ENCODE measurements at places on chromosomes 6 and 20.

- peak; percentile 90 for DNase-seq
Measured at GRCh38 chr6:131199568-131200272, 64.5 kb downstream of the AKAP7 start.

- no peak for DNase-seq
Measured at GRCh38 chr6:3575166-3575565, 118.3 kb upstream of the SLC22A23 start.

GRCh38 chr6:109291902-109292301 lies 90.4 kb downstream of the CD164 start:
- DNase-seq, result no peak

DNA sequence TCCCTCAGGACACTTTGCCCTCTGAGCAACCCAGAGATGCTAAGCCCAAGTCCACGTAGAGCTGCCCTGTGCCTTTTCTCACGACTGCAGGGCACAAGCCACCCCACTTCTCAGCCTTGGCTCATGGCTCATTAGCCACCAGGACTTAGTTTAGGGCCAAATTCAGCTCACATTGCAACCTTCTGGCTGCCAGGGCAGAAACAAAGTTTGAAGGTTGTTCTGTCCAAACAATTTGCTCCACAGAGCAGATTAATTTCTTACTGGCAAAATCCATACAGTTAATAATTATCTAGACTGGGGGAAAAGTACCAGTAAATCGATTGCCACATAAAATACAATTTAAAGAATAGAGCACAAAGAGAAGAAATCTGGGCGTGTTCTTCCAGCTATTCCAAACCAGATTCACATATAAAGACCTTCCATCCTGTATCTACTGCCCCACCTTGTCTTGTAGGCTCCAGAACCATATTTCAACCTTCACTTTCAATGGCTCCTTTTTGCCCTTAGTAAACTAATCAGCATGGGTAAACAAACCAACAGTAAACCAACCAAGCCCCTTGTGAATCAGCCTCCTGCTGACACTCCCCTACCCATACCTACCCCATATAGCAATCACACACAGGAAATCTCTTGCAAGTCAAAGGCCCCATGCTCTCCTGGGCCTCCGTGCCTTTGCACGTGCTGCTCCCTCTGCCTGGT lies 101.9 kb downstream of the QRSL1 start:
- DNase-seq, result no peak

GRCh38 chr6:127641905-127642304 lies 64.9 kb downstream of the C6orf58 start:
- peak; percentile 28 for DNase-seq

- DNase-seq, result peak; percentile 76
Measured at GRCh38 chr6:168133168-168133561, 54.2 kb upstream of the FRMD1 start.

GRCh38 chr6:5388326-5388725 lies 127.0 kb downstream of the FARS2 start:
- DNase-seq, result no peak

DNA sequence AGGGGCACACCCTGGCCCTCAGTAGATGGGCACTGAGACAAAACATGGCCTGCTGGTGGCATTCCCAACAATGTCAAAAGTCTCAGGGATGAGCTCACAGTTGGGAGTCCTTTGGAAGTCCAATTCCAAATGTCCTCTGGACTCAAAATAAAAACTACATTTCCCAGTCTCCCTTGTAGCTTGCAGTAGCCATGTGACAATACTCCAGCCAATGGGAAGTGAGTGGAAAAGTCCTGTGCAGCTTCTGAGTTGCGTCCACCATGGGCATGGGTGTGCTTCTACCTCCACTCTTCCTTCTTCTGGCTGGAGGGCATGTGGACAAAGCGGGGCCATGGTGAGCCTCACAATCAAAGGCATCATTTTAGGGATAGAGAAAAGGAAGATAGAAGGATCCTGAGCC lies 5.8 kb upstream of the ADAM33 start:
- DNase-seq, result no peak

- peak; percentile 32 for DNase-seq
Measured at GRCh38 chr6:137013738-137014602, 30.8 kb downstream of the IL20RA start.

- peak; percentile 39 for DNase-seq
Measured at GRCh38 chr20:64006902-64007301, 26.0 kb downstream of the PRPF6 start.

GRCh38 chr6:134902074-134902861 lies 47.6 kb downstream of the ALDH8A1 start:
- no peak for DNase-seq

- no peak for DNase-seq
Measured at GRCh38 chr6:57162028-57162427, 10.1 kb upstream of the BAG2 start.

- DNase-seq, result no peak
Measured at GRCh38 chr6:132063204-132063603, 112.0 kb upstream of the CCN2 start.

GRCh38 chr6:12538881-12539357 lies 177.6 kb upstream of the PHACTR1 start:
- peak; percentile 20 for DNase-seq

DNA sequence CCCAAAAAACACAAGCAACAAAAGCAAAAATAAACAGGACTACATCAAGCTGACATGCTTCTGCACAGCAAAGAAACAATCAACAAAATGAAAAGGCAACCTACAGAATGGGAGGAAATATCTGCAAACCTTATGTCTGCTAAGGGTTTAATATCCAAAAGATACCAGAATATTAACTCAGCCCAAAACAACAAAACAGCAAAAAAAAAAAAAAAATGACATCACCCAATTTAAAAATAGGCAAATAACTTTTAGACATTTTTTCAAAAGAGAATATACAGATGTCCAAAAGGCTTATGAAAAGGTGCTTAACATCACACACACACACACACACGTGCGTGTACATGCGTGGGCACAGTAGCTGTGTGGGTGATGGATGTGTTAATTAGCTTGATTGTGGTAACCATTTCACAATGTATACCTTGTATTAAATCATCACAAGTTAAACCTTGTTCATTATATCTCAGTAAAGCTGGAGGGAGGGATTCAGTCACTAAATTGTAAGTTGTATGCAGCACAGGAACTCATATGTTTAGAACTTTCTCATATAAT lies 52.4 kb downstream of the QKI start:
- DNase-seq, result no peak

GRCh38 chr6:57301757-57302156 lies 15.7 kb upstream of the PRIM2 start:
- no peak for DNase-seq

DNA sequence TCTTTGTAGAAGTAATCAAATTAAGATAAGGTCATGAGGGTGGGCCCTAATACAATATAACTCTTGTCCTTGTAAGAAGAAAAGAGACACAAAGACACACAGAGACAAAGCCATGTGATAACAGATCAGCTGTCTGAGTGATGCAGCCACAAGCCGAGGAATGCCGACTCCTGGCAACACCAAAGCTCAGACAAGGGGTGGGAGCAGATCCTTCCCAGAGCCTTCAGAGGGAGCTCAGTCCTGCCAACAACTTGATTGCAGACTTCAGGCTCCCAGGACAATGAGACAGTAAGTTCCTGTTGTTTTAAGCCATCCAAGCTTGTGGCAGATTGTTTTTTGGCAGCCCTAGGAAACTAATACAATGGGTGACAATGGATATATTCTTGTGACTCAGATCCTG lies 325.0 kb upstream of the AGPAT4 start:
- DNase-seq, result no peak

DNA sequence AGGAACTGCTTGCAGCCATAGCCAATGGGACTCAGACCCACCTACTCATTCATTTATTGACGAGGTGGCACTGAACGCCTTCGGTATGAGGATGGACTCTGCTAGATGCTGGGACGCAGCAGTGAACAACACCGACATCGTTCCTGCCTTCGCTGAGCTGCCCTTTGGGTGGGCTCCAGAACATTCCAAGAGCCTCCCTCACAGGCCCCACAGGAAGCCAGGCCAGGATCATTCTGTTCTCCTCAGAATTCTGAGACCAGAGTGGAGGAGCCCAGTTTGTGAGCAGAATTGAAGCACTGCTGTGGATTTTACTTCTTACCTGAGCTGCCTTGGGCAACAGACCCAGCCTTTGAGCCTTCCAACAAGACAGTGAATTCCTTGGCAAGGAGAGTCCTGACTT lies 82.1 kb downstream of the KCNB1 start:
- no peak for DNase-seq

DNA sequence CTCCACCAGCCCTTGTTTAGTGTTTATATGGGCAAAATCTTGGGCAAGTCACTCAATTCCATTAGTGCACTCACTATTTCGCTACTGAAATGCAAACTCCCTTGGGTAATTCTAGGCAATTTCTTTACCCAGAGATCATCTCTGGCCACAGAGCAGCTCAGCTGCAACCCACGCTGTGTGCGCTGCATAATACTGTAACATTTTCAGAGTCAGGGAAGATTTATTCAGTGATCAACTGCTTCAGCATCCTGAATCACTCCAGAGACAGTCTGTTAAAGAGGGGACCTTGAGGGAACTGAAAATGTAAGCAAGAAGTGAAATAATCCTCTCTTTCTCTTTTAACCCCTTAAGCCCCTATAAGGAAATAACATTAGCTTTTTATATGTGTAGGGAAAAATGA lies 189.6 kb upstream of the FBXL4 start:
- DNase-seq, result no peak

DNA sequence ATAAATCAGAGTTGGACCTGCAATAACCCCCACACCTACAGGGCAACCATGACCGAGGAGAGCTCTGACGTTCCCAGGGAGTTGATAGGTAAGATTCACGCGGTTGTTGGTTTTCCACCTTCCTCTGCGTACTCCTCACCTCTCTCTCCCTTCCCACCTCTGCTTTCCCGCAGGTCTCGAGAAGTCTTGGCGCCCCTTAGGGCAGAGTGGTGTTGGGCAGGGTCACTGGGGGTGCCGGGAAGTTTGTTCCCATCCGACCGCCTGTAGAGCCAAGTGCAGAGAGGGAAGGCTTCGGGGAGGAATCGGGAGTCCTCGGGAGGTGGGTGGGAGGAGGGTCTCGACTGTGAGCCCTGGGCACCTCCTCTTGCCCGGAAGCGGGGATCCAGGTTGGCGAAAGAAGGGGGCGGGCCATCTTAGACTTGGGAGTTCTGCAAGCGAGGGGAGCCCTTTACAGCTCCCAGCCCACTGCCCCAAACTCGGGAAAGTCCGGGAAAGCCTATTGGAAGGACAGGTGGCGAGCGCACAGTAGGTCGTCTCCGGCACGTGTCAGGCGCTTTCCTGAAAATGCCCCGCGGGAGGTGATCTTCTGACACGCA lies 672 bp downstream of the CARMIL1 start:
- DNase-seq, result peak; percentile 39

DNA sequence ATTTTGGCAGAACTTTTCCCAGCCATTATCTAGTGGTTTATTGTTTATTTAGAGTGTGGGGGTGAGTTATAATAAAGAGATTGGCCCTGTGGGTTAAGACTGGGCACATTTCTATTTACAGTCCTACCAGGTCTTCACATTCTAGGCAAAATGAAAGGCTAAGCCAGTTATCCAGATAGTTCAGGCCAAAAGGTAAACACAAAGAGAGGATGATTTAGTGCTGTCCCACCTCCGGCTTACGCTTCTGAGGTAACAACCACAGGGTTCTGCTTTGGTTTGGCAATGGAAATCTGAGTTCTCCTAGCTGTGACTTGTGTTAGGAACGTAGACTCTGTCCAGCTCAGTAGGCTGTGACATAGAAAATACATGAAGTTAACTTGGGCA lies 50.3 kb upstream of the PTPRK start:
- peak; percentile 39 for DNase-seq

GRCh38 chr6:121896363-121896762 lies 460.9 kb downstream of the GJA1 start:
- no peak for DNase-seq

GRCh38 chr6:20652299-20653084 lies 118.2 kb downstream of the CDKAL1 start:
- DNase-seq, result no peak

DNA sequence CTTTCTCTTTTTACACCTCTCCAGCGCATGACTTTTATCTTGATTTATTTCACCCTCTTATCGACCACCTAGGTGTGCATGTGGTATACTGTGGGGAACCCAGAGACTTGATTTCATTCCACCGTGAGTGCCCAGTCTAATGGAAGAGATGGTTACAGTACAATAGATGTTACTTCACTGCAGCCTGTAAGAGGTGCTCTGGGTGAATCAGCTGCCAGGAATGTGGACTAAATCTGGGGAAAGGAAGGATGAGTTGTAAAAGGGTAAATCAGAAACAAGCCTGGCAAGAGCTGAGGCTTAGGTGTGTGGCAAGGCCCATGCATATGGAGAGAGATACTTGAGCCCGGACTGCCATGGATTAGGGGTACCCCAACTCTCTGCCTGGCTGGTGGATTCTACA lies 7.4 kb downstream of the STK35 start:
- peak; percentile 25 for DNase-seq

GRCh38 chr20:35104685-35105295 lies 12.2 kb upstream of the TRPC4AP start:
- DNase-seq, result no peak

GRCh38 chr6:36360241-36361054 lies 23.8 kb upstream of the BNIP5 start:
- DNase-seq, result peak; percentile 87

DNA sequence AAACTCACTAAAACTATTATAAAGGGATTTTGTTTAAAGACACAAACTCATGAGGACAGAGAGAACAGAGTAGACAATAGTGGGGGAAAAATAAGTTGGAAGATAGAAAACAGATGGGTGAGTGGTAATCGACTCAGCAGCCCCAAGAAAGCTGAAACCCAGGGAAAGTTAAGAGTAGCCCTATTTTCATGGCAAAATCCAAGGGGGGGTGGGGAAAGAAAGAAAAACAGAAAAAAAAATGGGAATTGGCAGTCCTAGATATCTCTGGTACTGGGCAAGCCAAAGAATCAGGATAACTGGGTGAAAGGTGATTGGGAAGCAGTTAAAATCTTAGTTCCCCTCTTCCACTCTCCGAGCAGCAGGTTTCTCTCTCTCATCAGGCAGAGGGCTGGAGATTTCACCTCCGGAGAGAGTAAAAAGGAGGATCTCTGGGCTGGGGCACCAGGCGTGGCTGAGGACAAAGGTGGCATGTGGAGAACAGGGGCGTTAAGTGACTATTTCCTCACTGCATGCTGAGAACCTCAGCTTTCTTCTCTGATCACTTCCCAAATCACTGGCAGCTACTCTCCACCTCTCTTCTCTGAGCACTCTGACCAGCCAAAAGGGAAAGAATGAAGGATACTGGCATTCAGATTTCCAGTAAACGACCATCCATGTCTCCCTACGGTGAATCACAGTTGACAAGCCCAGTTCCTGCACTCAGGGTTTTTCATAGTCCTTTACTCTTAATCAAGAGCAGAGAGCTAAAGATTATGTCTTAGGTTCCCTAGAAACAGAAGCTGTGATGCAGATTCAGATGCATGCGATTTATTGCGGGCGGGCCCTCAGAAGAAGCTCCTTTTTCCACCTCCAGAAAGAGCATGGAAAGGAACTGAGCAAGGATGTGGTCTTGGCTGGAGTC lies 7.3 kb upstream of the RNF24 start:
- peak; percentile 57 for DNase-seq

Data from ELF-1 (cell line).